ENCODE measurements at places on chromosomes 7 and 10.

DNA sequence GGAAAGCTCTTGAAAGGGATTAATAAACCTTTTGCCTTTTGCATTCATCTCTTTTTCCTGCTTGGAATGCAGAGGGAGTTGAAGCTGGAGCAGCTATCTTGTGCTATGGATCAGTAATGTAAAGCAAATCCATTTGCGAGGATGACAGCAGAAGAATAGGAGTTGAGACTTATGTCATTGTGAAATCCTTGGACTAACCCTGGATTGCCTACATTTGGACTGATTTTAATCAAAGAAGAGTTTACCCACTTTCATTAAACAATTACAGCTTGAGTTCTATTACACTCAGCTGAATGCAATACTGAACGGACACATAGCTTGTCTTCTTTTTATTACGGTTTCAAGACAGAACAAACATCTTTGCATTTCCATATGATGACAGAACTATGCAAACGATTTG, 362.3 kb downstream of the PHF14 start:
- no peak for DNase-seq

GRCh38 chr10:130215151-130215930, 79.2 kb downstream of the GLRX3 start:
- DNase-seq: no peak

- no peak for DNase-seq
Observed at GRCh38 chr7:64863021-64863420, 40.1 kb upstream of the ZNF273 start.

- DNase-seq: no peak
Observed at GRCh38 chr10:104273899-104274575, 5.1 kb downstream of the GSTO2 start.

GRCh38 chr7:137539111-137539715, 195.7 kb upstream of the PTN start:
- no peak for DNase-seq

GRCh38 chr10:21317902-21318301, 207.6 kb downstream of the SKIDA1 start:
- DNase-seq: no peak

DNA sequence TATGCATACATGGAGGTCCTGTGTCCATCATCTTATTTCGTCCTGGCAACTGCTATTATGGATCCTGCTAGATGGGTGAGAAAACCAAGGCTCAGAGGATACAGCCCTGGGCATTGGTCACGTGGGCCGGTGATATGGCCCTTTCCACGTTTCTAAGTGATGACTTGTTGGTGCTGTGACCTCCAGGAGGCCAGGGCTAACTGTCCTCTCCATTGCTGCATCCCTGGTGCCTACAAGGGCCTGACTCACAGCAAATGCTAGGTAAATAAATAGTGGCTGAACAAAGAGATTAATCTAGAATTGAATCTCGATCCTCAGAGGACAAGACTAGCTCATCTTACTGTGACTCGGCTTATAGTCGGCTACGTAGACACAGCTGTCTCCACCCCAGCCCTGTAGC, 78.6 kb downstream of the FAM53B start:
- DNase-seq: no peak

DNA sequence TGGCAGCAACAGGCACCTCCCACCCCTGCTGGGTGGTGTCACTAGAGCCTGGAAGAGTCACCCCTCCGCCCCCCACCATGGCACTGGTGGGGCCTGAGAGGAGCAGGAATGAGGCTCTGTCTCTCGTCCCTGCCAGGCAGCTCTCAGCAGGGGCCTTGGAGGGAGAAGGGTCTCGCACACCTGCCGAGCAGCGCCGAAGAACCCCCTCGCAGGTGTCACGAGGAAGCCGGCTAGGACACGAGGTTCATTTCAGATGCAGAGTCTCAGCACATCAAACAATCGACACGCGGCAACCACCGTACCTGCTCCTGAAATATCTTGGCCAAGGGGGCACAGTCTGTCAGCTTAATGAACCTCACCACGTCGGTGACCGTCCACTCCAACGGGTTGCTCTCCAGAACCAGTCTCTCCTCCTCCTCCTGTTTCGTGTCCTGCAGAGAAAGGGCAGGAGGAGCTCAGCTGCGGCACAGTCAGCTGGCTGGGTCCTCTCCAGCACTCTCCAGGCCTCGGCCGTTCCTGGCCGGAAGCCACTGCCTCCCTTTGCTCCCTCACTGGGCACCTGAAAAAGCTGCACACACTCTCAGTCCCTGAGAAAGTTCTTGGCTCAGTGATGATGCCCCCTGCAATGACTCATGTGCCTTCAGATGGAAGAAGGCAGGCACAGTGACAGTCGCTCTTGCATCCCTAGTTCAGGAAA, 240.1 kb downstream of the SFMBT2 start:
- no peak for DNase-seq

DNA sequence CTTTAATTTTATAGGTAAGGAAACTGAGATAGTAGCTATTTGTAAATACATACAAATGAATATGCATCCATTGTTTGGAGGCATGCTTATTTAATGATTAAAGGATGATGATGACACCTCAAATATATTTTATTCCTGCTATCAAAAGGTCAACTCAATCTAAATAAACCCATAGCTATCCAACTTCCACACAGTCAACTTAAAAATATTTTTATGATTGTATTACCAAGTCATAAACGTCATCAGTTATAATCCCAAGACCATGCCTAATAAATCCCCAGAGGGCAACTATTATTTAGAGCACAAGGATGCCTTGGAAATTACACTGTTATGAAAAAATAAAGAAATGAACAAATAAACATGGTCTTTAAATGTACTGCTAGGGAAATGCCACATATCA, 102.1 kb downstream of the MPP7 start:
- no peak for DNase-seq

- no peak for DNase-seq
Observed at GRCh38 chr10:33258967-33259366, 75.5 kb downstream of the NRP1 start.

GRCh38 chr7:18513343-18513742, 17.8 kb downstream of the HDAC9 start:
- no peak for DNase-seq
